ENCODE measurements at places on chromosomes 1 and 21.

DNA sequence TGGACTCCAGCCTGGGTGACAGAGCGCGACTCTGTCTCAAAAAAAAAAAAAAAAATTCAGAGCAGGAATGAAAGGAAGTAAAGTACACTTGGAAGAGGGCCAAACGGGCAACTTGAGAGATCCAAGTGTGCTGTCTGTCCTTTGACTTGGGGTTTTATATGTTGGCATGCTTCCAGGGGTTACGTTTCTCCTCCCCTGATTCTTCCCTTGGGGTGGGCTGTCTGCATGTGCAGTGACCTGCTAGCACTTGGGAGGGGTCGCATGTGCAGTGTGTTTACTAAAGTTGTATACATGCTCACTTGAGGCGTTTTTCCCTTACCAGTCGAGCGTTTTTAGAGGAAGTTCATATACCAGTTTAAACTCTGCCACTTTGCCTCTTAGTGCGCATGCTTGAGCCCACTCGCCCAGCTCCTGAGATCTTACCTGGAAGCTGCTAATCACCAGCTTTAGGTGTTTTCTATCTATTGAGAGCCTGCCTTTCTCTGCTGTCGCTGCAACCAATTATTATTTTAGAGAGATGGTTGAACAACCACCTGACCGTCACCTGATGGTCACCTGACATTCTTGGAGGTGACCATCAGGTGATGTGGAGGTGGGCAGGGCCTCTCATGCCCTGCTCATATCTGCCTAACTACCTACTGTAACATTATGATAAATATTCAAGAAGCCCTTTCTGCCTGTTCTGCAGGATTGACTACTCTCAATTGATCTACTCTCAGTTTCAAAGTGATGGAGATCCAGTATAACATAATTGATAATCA lies 140.1 kb downstream of the MACF1 start:
- DNase-seq = no peak

- DNase-seq = no peak
Measured at GRCh38 chr1:2525572-2525919, 850 bp downstream of the PANK4 start.

DNA sequence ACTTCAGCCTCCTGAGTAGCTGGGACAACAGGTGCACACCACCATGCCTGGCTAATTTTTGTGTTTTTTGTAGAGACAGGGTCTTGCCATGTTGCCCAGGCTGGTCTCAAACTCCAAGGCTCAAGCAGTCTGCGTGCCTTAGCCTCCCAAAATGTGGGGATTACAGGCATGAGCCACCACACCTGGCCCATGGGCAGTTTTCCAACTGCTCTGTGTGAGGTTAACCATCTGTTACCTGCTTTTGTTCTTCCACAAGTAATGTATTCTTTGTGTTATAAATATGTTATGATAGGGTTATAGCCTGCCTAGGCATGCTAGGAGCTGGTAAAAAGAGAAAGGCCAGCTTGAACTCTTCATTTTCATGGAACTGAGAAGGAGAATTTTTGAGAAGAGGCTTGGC lies 30.7 kb downstream of the TUFT1 start:
- DNase-seq = no peak

- no peak for DNase-seq
Measured at GRCh38 chr1:168585191-168585590, 8.8 kb downstream of the XCL1 start.

GRCh38 chr1:84406346-84406861 lies 8.1 kb downstream of the DNASE2B start:
- no peak for DNase-seq

DNA sequence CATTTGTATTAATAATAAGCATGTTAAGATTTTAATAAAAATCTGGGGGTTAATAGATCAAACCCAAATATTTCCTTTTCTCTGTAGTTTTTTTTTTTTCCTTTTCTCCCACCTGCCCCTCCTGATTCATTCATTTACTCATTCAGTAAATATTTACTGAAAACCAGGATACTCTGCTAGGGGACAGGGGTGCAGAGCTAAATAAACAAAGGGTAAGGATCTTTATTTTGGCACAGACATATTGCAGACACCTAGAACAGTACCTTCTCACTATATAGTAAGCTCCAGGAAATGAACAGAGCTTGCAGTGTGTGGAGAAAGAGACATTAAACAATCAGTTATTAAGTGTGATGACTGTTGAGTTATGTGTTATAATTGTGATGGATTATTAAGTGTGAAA lies 60.9 kb downstream of the AK5 start:
- no peak for DNase-seq

Data from activated naive CD4-positive, alpha-beta T cell (primary cell).